ENCODE measurements at places on chromosomes 1 and 21.

GRCh38 chr1:234313171-234313570, 60.1 kb upstream of the COA6 start:
- no peak for DNase-seq

DNA sequence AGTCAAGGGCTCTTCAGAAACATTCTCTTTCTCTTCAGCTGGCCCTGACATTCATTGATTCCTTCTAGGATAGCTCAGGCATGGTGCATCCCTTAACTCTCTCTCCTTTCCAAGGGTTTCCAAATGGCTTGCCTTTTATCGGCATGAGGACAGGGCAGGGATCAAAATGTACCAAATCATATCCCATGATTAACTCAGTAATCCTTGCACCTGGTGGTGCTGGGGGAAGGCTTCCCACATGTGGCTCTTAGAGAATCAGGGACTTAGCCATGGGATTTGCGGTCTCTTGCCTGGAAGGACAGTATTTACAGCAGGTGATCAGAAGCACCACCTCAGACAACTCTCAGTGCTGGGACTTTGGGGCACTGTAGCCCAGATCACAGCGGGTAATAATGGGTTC, 46.2 kb upstream of the EDEM3 start:
- no peak for DNase-seq

GRCh38 chr1:152410599-152410998, 3.5 kb downstream of the CRNN start:
- no peak for DNase-seq

- DNase-seq: no peak
Measured at GRCh38 chr1:84847253-84848250, 45.5 kb downstream of the LPAR3 start.

- DNase-seq: no peak
Measured at GRCh38 chr1:211731456-211732292, 56.3 kb upstream of the NEK2 start.

- no peak for DNase-seq
Measured at GRCh38 chr1:171680339-171680738, 27.9 kb upstream of the MYOC start.

DNA sequence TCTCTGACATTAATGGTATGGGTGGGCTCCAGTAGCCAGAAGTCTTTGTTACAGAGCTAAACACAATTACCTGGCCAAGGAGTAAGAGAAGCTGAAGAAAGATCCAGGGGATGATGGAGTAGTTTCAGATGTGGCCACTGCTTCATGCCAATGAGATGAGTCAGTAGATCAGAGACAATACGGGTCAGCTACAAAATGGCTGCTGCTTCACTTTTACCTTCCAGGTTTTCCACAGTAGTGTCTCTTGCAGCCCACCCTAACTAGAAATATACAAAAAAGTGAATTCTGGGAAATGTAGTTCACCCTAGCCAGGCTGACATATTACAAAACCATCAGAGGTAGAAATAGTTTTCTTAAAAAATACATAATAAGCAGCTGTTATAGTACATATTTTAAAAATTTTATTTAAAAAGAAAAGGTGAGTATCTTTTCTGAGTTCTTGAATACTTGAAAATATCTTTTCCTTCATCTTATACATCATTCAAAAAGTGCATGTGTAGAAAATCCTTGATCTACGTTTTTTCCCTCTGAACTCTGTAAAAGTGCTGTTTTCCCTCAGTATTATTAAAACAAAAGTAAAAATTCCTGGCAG, 36.1 kb downstream of the LRIF1 start:
- no peak for DNase-seq

DNA sequence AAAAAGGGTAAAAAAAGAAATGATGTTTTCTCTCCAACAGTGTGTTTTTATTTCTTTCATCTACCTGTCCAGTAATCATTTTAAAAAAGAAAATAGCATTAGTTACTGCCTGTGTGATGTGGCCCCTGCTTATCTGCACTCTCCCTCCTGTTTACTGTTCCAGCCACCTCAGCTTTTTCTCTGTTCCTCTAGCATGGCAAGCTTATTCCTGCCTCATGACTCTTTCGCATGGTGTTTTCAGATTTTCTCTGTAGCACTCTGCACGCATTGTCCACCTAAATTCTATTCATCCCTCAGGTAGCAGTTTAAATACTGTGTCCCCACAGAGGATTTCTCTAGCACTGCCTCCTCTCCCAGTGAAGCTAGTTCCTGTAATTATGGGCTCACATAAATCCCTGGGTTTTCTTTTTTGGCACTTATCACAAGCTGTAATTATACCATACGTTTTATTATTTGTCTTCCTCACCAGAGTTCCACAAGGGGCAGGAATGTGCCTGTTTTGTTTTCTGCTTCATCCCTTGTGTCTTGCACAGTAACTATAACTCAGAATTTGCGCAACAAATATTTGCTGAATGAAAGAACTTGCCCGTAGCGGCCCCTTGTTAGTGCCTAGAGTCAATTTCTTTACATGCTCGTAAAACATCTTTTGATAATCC, 51.4 kb upstream of the LRIG2 start:
- DNase-seq: no peak

GRCh38 chr1:203511513-203511912, 17.6 kb downstream of the OPTC start:
- DNase-seq: no peak

DNA sequence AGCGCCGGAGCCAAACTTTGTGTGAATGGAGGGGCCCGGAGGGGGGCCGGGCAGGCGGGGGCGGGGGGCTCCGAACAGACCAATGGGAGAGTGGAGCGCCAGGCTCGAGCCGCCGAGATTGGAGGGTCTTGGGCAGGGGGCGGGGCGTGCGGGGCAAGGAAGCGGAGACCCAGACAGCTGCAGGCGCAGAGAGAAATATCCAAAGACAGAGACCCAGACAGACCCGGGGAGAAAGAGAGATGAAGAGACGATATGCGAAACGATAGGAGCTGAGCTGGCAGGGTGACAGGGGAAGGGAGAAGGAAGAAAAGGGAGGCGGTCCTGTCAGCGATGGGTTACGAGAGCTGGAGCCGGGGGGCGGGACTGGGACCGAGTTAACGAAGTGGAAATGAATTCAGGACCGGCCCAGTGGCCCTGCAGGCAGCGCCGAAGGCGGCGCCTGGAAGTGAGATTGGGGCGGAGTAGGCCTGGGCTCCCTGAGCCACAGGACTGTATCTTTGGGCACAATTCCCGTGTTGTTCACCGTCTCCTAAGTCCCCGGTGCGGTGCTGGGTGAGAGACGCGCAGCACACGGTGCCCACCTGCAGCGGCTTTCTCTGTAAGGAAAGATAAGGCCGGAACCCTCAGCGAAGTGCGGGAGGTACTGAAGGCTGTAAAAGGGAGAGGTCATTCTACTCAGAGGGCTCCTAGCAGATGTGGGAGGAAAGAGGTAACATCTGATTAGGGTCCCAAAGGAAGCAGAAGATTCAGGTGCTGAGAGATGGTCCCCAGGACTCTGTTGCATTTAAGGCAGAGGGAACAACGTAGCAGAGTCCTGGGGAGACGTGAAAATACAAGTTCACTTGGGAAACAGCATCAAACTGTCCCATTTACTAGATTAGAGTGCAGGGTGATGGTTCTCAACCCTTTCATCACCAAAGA, 543 bp upstream of the KCNJ10 start:
- DNase-seq: peak; percentile 88

GRCh38 chr1:183711741-183712361, 58.7 kb upstream of the APOBEC4 start:
- DNase-seq: no peak

DNA sequence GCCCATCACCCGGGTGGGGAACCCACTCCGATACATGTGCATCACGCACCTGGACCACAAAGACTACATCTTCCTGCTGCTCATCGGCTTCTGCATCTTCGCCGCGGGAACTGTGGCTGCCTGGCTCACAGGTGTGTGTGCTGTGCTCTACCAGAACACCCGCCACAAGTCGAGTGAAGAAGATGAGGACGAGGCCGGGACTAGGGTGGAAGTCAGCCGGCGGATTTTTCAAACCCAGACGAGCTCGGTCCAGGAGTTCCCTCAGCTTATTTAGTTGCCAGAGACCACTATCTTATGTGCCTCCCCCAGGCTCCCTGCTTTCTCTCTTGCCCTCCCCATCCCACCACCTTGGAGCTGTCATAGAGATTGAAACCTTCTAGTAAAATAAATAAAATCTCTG, 19.8 kb downstream of the LRRC52 start:
- DNase-seq: no peak

Measured in NAMALWA (cell line).